K562 (cell line): ENCODE measurements at places on chromosomes 4 and X.

GRCh38 chr4:179292468-179292867 is 1850.2 kb upstream of the AGA start:
- DNase-seq = no peak

GRCh38 chr4:63619771-63620170 is 789.5 kb downstream of the TECRL start:
- no peak for DNase-seq

DNA sequence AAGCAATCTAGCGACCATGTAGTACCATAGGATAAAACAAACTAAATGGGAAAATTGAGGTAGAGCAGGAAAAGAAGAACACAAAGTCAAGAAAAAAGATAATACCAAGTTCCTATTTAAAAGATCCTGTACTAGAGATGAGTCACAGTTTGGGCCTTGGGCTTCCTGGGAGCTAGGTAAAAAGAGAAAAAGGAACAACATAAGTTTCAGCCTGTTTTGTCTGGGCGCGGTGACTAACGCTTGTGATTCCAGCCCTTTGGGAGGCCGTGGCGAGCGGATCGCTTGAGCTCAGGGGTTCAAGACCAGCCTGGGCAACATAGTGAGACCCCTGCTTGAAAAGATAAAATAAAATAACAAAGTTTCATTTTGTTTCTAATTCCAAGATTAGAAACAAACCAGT is 14.0 kb upstream of the TMEM156 start:
- peak; percentile 27 for DNase-seq

GRCh38 chr4:99855678-99856077 is 38.5 kb downstream of the LAMTOR3 start:
- no peak for DNase-seq

DNA sequence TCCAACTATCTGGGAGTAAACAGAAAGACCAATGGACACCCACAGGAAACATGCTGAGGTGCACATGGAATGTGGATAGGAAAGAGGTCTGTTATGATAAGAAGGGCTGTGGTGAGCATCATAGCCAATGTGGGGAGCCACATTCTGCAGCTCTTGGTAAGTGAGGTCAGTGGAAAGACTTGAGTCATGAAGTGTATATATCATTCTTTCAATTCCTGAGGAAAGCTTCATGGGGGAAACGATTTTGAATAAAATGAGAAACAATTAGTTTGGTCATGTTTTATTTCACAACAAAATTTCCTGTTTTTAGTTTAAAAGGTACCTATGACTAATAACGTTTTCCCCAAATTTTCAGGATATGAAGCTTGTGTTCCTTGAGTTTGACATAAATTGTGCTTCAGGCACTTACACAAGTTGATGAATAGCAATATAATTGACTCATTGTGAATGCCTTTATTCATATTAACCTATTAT is 41.4 kb upstream of the RASSF6 start:
- DNase-seq = peak; percentile 60

DNA sequence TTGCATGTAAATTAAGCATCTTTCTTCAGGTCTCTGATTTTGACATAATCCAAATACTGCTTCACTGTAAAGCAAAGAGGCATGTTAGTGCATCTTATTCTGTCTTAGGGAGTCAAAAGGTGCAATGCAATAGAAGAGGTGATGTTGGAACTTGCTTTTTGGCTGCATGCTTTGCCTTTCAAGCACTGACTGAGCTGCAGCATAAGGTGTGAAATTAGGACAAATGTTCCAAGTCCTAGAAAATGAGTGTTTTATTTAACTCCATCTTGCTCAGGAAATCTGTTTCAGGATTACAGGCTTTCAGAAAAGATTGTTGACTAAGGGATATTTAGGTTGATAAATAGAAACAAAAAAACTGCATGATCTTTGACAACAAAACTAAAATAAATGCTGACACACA is 30.8 kb downstream of the NAA11 start:
- DNase-seq = no peak

DNA sequence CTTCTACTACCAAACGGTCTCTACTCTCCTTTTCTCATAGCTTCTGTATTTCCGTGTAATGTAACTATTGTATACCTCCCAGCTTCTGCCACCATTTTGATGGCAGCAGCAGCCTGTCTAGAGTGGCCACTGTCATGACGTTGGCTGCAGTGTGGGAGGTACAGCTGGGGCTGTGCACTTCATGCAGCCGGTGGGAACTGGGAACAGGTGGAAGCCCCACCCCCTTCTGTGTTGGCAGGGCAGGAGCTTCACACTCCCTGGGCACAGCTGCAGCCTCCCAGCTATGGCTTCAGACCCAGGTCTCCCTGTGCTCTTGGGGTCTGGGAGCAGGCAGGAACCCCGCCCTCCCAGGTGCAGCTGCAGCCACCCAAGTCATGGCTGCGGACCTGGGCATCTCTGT is 49.8 kb upstream of the SEC24B start:
- DNase-seq = no peak

- DNase-seq = no peak
These were observed 43.6 kb downstream of the TLR10 start for GRCh38 chr4:38738940-38739803.

DNA sequence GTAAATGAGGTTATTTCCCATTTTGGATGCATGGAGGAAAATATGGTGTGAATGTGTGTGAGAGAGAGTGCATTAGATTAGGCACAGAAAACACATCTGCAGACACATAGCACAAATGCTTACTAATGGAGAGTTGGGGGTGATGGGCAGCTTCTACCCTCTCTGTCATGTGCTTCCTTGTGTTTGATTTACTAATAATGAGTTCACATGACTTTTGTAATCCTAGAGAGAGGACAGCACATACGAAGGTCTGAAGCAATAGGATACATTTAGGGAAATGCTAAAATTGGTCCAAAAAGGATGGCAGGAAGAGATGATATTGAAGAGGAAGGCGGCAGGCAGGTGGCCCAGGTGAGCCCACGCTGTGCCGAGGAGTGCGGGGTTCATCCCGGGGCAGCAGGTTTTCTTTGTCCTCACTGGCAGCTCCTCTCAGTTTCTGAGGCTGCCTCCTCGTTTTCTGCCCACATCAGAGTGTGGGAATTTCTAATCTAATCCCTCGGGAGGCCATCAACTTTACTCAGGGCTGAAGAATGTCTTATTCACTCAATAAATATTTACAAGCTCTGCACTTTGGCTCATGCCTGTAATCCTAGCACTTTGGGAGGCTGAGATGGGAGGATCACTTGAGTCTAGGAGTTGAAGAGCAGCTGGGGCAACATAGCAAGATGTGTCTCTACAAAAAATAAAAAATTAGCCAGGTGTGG is 15.9 kb upstream of the MAP9 start:
- no peak for DNase-seq

- no peak for DNase-seq
These were observed 148.6 kb downstream of the SLC4A4 start for GRCh38 chr4:71487344-71487920.

GRCh38 chr4:5052204-5052702 is 973 bp downstream of the STK32B start:
- no peak for DNase-seq

DNA sequence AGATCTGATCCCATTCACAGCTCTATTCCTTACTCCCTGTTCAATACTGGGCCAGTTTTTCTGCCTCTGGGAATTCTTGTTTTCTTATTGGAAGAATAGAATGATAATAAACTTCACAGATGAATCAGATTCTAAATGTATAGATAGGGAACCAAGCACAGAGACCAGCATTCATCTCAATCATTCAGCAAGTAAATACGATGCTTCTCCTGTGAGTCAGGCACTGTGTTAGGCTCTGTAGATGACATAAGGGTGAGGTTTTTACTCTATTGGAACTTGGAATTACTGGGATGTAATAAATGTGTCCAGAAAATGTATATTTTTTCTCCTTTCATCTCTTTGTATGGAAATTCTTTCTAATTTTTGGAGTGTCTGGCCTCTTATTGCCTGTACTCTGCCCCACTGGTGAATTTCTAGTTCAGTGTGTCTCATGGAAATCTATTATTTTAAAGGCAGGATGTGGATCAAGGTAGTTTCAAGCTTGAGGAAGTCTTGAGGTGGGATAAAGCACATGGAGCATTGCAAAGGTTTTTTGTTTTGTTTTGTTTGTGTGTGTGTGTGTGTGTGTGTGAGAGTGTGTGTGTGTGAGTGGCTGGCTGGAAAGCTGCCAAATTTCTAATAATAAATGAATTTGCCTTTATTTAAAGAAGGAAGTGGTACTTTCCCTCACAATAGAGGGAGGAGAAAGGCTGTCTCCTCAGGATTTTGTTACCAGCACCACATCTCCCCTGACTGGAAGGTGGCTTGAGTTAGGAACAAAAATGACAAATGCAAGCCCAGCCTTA is 117.9 kb upstream of the HS3ST1 start:
- DNase-seq = no peak

DNA sequence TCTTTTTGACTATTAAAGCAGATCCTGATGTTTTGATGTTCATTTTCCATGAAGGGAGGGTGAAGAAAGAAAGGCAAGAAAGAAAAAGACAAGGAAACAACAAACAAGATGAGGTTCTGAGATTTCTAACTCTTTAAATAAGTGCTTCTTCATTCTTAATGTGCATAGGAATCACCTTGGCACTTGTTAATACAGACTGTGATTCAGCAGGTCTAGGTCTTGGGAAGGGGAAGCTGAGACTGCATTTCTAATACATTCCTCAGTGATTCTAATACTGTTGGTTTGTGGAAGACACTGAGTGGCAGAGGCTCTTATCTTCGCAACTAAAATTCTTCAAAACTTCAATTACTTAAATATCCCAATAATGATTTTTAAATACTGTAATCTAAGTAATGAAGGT is 95.2 kb upstream of the NAP1L5 start:
- no peak for DNase-seq

DNA sequence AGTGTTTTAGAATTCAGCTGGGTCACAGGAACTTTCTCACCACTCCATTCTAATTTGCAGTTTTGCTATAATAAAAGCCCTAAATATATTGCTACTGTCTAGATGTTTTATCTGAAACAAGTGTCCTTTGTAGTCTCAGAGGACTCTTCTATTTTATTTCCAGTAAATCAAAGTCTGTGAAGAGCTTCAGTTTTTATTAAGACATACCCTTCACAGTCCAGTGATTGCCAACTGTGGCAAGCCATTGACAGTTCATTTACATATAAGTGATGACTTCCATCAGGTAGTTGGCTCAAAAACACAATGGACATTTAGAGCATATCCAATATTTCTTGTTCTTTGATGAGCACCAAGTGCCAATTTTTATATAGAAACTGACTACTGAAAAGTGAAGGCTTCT is 466.1 kb downstream of the IQCM start:
- DNase-seq = no peak

- DNase-seq = no peak
These were observed 91.2 kb downstream of the ADRA2C start for GRCh38 chr4:3857269-3857926.

DNA sequence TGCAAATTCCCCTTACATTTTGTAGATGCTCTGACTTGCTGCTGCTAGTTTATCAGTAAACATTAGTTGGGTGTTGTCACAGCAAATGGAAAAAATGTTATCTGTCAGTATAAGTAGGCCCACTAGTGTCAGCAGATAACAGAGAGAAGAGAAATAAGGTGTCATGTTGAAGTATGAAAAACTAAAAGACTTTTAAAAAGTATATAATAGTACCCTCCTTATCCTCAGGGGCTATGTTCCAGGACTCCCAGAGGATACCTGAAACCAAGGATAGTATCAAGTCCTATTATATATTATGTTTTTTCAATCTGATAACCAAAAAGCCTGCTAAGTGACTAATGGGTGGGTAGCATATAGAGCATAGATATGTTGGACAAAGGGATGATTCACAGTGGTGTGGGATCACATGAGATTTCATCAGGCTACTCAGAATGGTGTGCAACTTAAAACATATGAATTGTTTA is 11.6 kb upstream of the BMP2K start:
- peak; percentile 67 for DNase-seq

DNA sequence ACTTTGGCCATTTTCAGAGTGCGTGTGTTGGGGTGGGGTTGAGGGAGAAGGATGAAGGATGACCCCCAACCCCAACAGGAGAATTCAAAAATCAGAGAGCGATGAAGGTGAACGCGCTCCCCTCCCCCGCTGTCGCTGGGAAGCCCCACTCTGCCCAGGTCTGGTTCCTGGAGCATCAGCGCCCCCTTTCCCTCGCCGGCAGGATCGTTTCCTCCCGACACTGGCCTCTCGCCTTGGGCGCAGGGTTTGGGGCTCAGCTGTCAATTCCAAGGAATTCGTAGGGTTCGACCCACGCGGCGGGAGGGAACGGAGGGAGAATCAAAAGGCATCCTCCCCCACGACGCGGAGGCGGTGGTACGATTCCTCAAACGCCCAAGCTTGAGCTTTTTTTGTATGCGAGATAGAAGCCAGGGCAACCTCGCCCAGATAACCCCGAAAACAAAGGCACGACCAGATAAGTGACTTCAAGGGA is 1.0 kb upstream of the PDGFRA start:
- peak; percentile 60 for DNase-seq
